ENCODE measurements at places on chromosomes 4 and X.

DNA sequence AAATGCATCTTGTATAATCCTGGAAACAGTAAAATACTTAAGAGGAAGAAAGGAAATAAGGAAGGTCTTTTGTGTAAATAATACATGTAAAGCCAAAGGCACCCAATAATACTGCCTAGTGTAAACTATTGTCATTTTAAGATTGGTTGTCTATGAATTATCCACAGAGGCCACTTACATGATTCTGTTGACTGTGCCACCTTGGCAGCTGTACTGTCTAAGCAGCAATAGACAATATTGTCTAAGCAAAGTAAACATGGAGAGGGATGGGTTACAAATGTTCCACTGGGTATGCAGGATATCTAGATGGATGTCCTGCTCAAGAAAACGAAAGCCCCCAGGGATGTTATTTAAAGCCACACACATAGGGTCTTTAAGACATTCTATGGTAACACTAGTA is 19.4 kb downstream of the BEND4 start:
- no peak for DNase-seq

- no peak for DNase-seq
These were observed 347.8 kb upstream of the FRG1 start for GRCh38 chr4:189592890-189593289.

- DNase-seq, result no peak
These were observed 16.5 kb downstream of the RXFP1 start for GRCh38 chr4:158538176-158538575.

- no peak for DNase-seq
These were observed 32.7 kb upstream of the RASGEF1B start for GRCh38 chr4:81504112-81505003.

DNA sequence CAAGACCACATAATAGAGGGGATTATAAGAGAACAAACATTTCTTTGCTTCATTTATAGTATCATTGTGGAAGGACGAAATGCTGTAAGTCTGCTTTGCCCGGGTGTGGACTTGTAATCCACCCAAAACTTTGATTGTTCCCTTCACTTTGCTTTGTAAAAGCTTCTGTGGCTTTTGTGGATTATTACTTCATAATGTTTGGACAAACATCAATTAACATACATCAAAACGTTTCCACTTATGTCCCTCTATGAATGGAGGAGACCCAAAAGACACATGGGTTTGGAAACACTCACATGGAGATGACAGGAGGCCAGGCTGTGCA is 415.4 kb downstream of the SPRY1 start:
- no peak for DNase-seq

DNA sequence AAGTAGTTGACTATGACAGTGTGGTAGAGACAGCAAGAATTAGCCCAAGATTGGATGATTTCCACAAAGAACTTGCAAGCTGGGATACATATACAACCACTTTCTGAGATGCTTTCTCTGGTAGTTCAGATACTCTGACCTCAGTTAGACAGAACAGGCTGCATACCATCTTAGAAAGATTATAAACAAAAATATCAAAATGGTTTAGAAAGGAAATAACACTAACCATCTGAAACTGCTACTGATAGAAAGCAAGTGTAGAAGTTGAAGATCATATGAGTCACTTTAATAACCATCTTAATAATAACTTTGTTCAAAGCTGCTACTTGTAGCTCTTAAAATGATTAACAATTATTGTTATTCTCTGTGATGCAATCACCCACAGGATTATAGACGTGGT is 255.4 kb upstream of the TTC29 start:
- no peak for DNase-seq
